ENCODE measurements at places on chromosomes 5 and 9. TPM values are rescaled to one million over a fixed set of nuclear protein-coding genes. Genes with fewer than 3 reads are reported as not detected.

DNA sequence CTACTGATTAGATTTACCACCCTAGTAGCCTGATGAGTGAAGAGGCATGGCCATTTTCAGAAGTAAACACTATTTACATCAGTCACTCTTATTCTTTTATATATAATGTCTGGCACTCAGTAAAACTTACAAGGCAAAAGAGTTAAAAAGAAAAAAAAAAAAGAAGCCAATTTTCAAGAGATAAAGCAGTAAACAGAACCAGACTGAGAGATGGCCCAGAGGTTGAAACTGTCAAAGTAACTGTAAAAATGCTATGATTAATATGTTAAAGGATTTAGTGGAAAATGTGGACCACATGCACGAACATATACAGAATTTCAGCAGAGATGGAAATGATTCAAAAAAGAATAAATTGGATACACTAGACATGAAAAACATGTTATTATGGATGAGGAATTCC lies 6.4 kb upstream of the GPR150 start:
- no peak for DNase-seq

Gene IL13
- not detected for total RNA-seq

- DNase-seq: no peak
Observed at GRCh38 chr9:90054810-90055209, 450.0 kb downstream of the GADD45G start.

GRCh38 chr9:82223442-82223841 lies 234.9 kb downstream of the SPATA31D1 start:
- no peak for DNase-seq

DNA sequence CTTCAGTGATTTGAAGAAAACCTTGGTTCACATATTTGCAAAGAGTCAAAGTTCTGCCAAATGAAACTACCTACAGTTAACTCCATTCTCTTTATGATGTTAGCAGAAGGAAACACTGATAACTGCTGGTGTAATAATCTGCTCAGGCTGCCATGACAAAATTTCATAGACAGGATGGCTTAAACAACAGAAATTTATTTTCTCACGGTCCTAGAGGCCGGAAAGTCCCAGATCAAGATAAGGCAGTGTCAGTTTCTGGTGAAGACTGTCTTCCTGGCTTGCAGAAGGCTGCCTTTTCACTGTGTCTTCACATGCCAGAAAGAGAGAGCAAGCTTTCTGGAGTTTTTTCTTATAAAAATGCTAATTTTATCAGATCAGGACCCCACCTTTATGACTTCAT lies 102.4 kb upstream of the PARP8 start:
- DNase-seq: no peak

Gene ORM2
- total RNA-seq: not detected

Gene SHROOM1
- 8.7 TPM for total RNA-seq

GRCh38 chr5:9739135-9739534 lies 109.0 kb upstream of the TAS2R1 start:
- DNase-seq: no peak

Gene HMMR
- total RNA-seq: 74.1 TPM

GRCh38 chr5:177446200-177447065 lies at the start of gene PRR7:
TSS of gene PRR7 (plus strand) at chr5:177446814. CDS start at chr5:177455068, 8,254 bp downstream.
- DNase-seq: peak; percentile 78

DNA sequence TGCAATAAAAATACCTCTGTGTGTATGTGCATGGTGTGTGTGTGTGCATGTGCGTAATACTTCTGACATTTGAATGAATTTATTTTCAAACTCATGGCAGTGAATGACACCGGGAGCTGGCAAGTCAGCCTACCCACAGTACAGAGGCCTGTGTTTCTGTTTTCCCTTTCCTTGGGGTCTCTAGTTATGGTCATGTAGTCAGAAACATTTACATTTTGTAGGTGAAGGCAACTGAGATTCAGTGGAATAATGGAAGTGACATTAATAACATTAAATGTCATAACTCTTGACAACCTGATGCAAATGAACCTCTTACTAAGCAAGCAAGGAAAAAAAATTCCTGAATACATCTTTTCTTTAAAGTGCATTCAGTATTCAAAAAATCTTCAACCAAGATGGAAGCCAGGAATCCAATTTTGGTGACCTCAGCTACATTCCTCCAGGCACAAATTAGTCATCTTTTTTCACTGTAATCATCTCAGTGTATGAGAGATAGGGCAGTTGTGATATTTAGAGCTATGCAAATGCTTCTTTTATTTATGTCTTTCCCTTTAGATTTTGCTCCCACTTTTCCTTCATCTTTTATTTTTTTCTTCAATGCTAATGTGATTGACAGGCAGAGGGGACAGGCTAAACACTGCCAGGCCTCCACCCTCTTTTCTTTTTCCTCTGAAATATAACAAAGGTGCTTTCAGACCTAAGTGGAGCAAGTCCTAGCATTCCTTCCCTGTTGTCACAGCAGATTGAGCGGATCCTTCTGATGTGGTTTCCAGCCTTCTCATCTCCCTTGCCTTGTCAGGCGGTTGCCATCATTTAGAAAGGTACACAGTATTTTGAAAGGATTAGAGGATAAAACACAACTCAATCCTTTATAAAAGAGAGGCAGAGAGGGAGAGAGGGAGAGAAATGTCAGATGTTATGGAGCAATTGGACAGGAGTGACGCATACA lies 569.8 kb upstream of the ADAMTS16 start:
- no peak for DNase-seq

DNA sequence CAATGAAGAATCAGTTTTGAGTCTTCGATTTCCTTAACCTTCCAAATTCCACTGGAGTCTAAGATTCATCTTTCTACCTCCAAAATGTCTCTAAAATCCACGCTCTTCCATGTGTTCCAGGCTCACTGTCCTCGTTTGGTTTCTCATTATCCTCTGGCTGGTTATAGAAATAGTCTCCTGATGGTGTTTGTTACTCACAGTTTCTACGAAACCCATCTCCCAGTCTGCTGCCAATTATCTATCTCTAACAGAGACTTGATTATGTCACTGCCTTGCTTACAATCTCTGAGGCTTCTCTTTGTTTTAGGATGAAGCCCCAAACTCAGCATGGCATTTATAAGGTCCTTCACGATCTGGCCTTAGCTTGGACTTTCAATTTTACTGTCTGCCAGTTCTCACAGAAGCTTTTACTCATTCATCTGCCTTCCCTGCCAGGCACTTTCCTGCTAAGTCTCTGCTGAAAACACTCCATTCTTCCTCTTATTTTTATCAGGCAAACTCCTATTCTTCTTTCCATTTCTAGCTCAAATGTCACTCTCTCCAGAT lies 339.6 kb upstream of the SGCD start:
- DNase-seq: no peak

- no peak for DNase-seq
Observed at GRCh38 chr5:176724472-176724871, 77.2 kb downstream of the TSPAN17 start.

DNA sequence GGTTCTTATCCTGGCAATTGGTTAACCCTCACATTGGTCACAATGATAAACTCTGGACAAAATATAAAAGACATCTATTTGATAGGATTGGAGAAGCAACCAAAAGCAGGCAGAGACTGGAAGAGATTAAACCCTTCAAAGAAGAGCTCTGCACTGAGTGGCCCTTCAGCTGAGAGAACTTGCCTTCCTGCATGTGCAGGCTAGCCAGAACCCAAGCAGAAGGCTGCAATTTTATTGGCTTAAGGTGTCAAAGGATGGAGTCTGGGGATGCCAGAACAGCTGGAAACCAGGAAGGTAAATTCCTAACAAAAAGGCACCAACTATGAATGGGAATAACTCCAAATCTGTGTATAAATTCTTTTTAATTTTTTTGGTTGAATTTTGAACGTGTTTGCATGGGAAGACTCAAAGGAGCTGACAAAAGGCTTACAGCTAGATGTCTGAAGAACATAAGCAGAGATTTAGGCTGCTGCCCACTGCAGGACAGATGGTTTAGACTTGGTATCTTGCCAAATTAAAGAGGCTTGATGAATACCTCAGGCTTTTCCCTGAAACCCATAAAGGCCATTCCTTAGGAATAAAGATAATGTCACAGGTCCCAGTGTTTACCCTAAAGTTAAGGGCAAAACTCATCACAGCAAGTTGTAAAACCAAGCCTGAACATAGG lies 66.3 kb downstream of the NR2F1 start:
- no peak for DNase-seq

Gene COL23A1
- total RNA-seq: 1.2 TPM

DNA sequence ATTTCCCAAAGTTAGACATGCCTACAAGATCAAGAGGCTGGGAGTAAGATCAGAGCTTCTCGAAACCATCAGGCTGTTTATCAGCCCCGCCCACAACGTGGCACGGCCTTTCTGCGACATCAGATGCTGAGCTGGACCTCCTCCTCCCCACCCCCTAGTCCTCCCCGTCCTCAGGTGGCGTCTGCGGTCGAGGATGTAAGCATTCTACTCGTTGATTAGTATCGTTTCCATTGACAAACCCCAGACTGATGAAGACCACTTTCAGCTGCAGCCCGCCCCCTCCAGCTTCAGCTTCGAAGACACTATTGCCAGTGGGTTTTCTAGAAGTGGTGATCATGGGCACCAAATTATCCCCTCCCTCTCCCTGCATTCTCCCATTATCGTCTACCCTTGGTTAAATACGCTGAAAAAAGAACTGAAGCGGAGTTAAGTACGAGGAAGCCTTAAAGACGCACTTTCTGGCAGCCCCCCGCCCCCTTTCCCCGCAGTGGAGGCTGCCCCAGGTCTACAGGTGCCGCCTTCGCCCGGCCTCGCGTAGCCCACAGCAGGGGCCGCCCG lies 1.1 kb downstream of the PPIC start:
- DNase-seq: peak; percentile 58

GRCh38 chr5:80193401-80193800 lies 62.4 kb downstream of the SERINC5 start:
- DNase-seq: no peak

Gene GRXCR2
- total RNA-seq: not detected

All from Caki2 (cell line).